SIG-M5 (cell line): ENCODE measurements at places on chromosomes 2 and 18.
A peak's percentile ranks its signal among the peaks of the same experiment; 100 is the strongest.

DNA sequence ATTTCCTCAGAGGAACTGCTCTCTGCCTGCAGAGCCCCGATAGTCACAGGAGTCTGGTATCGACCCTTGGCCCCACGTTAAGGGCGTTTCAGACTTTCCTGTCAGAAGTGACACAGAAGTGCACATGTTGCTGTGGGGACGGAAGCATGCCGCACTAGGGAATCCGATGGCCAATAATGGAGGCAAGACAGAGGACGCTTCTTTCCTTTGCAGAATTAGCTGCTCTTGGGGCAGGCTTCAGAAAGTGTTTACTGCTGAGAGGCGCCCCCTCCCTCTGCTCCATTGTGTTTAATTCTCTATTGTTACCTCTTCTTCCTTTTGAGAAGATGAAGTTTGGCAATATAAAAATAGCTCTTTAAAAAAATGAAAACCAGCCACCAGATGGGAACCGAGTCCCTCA lies 118.6 kb upstream of the EML6 start:
- no peak for DNase-seq

- DNase-seq, result no peak
Observed at GRCh38 chr2:9654452-9655100, 23.8 kb upstream of the YWHAQ start.

DNA sequence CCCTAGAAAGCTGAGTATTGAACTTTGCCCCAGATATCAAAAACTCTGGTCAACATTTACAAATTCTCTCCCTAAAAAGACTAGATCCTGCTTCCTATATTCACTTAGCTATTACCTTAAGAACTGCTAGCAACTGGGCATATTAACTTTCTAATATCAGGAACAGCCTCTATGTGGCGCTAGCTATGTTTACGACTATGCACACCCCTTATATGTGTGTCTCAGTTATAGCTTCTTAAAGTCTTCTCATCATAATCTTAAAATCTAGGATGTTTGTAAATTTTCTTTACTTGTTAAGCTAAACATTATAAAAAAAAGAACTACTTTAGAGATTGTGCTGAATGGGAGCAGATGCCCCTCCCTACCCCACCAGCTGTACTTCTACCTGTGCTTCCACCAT lies 1.7 kb upstream of the STAMBP start:
- DNase-seq, result peak; percentile 8

DNA sequence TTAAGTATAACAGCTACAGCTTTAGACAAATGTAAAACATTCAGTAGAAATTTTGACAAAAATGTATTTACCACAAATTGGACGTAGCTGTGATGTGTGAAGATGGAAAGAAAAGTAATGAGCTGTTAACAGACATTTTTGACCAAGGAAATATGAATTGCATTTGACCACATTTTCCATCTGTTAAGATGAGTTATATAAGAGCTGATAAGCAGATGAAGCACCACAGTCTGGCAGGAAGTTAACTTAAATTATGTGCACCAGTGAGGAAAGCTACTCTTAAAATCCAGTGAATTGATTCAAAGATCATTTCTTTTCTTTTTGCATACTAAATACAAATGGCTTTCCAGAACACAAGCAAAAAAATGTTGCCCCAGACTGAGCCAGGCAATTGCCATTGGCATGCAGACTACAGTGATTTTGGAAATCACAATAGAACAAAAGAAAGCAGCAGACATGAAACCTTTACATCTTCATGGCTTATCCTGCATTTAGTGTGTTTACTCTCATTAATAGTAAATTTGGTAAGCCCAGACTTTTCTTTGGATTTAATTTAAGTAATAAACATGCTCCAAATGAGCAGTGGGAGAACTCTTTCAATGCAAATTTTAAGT lies 493.7 kb downstream of the TMX3 start:
- DNase-seq, result no peak

- no peak for DNase-seq
Observed at GRCh38 chr18:26656431-26656943, 108.1 kb upstream of the KCTD1 start.

DNA sequence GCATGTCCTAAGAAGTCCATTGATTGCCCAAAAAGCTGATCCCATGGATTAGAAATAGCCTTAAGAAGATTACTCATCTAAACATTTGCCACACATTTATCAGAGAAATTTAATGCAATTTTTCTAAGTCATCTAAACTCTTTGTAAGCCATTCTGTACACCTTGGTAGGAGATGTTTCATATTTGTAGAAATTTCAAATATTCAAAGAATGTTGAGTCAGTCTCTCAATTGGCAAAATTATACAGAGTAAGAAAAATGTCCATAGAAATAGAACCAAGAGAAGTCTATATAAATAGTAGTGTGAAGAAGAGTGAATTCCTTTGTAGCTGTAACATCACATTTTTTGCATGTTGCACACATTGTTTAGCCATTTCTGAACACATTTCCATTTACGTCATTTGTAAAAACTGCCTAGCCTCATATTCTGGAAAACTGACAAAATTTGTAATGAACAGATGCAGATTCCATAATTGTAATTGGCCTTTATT lies 128.6 kb downstream of the MSTN start:
- no peak for DNase-seq

DNA sequence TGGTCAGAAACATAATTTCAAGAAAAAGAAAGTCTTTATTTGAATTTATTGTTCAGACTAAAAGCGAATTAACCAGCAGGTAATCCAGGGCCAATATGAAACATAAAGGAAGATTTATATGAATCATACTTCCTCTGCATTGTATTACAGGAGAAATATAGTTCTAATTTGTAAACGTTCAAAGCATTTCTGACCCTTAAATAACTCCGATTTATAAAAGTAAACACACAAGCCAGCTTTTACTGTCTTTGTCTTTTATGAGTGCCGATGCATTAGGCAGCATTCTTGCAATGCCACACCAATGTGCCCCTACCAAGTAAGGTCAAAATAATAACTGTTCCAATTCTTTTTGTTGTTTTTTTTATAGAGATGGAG lies 118.8 kb upstream of the RBBP8 start:
- DNase-seq, result no peak

- DNase-seq, result no peak
Observed at GRCh38 chr2:128630974-128631697, 312.5 kb upstream of the HS6ST1 start.

- DNase-seq, result no peak
Observed at GRCh38 chr18:49055754-49056172, 105.0 kb upstream of the SMAD7 start.

DNA sequence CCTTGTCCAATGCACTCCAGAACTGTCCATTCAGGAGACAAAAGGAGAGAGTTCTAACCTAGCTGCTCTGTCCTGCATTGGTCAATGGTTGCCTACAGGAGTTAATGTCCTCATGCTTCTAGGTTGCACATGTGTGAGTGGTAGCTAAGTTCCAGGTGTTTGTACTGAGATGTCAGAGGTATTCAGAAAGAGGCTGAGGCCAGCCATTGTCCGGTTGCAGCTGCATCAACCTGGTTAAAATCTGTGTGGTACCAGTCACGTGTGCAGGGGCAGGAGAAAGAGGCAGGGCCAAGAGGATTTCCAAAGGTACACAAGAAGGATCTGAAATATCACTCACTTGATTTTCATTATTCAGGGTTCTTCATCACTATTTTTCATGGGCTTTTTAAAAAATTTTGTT lies 70.8 kb downstream of the DTNA start:
- no peak for DNase-seq

GRCh38 chr2:144324446-144325045 lies 195.4 kb downstream of the ZEB2 start:
- DNase-seq, result no peak

DNA sequence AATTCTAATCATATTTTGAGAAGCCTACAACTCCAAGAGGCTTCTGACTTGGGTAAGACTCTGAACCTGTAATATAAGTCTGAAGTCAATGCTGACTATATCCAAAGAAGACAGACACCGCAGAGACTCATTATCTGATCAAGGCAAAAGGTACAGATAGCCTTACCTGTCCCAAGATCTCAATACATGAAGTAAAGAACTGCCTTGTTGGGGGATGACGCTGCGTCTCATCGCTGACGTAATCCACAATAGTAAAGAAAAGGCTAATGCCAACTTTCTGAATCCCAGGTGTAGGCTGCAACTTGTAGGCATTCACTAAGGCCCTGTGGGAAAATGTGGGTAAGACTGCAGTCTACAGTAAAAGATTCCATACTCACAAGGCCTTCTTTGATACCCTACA lies 62.1 kb downstream of the SIGLEC15 start:
- no peak for DNase-seq

- no peak for DNase-seq
Observed at GRCh38 chr2:67604360-67604759, 207.2 kb downstream of the ETAA1 start.

GRCh38 chr18:1045658-1046057 lies 141.0 kb downstream of the ADCYAP1 start:
- no peak for DNase-seq

DNA sequence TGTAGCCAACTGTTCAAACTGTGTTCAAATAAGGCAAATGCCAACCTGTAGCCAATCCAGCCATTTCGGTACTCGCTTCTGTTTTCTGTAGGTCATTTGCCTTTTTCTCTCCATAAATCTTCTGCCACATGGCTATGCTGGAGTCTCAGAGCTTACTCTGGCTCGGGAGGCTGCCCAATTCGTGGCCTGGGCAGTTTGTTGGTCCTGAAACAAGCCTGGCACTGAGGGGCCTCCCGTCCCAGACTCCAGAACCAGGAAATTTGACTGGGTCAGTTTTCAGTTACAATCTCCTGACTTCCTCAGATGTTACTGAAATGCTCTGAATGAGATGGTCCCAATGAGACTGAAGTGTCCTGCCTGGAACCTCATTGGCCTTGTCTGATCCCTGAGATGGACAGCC lies 120.8 kb upstream of the NPAS2 start:
- no peak for DNase-seq

- DNase-seq, result no peak
Observed at GRCh38 chr2:98912221-98912851, 23.7 kb downstream of the CRACDL start.

DNA sequence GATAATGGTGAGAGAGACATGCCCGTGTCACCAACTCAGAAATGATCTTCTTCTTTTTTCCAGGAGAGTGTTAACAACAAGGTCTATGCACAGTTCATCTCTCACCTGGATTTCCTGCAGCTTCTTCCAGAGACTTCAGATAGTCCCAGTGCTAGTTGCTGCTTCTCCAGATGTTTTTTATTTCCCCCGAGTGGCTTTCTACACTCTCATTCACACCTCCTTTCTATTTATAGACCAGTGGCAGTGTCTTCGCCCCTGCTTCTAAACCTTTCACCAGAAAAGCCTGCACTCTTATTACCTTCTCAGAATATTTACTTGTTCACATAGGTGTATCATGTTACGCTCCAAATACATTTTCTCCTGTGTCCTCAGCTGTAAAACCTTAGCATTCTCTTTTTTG lies 558.8 kb upstream of the CHAC2 start:
- DNase-seq, result no peak

DNA sequence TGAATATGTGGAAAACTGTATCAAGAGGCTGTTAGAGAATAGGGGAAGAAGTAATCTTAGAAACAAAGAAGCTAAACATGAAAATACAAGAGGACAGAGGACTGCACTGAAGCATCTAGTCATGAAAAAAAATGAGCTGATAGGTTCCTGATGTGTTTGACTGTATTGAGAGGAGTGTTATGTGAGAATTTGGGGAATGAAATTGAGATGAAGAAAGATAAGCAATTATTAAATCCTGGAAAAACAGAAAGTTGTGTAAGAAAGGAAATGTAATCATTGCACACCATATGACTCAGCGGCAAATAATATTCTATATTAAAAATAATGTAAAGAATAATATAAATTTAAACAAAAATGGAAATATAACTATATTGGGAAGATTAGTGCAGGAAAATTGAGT lies 71.2 kb downstream of the SEMA4F start:
- DNase-seq, result no peak

DNA sequence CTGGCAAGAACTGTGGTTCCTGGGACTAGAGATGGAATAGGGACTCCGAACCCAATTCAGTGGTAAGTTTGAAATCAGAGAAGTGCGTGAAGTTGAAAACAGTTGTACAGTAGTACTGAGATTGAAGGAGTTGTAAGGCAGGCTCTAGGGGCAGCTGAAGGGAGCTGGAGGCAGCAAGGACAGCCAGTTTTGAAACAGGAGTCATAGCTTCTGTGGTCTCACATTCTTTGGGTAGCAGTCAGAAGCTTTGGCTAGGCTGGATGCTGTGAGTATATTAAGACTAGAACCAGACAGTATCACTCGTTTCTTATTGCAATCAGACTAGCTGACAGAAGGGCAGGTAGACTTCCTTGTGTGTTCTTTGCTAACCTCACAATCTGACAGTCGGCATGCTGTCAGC lies 64.5 kb upstream of the ADAM23 start:
- no peak for DNase-seq

- DNase-seq, result no peak
Observed at GRCh38 chr2:205627085-205627484, 55.2 kb upstream of the NRP2 start.

DNA sequence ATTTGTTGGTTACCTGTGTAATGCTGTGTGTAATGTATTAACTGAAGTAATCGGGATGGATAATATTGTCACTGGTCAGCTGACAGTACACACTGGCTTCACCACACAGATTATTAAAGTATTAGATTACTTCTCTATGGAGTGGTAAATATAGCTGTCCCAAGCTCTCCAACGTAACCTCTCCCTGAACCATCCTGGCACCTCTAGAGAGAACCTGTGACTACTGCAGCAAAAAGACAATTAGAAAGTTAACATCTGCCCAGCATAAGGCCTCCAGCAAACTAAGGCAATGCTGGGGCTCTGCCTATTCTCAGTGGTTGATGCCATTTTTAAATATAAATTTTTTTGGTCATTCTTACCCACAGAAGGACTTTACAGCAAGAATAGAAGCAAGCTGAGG lies 351.3 kb downstream of the GPD2 start:
- no peak for DNase-seq

GRCh38 chr2:44237221-44237620 lies 38.1 kb upstream of the SLC3A1 start:
- DNase-seq, result no peak

DNA sequence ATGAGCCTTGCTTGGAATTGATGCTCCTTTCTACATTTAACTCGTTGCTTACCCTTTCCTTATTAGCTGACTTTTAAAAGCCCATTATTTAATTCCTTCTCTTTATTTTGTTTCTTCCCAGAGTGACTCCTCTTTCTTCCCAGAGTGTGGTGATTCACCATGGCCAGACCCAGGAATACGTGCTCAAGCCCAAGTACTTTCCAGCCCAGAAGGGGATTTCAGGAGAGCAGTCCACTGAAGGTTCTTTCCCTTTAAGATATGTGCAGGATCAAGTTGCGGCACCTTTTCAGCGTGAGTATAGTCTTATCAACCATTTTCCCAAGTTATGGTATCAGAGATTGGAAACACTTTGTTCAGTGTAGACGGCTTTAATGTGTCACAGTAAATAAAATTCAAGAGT lies 163.7 kb downstream of the LTBP1 start:
- no peak for DNase-seq

- no peak for DNase-seq
Observed at GRCh38 chr2:43266711-43267111, 40.3 kb upstream of the ZFP36L2 start.
